Stimulated activated CD4-positive, alpha-beta T cell treated with anti-CD3 and anti-CD28 coated beads, Interleukin-1b, Interleukin-23, amount 100 ng/mL, for 24 hours (primary cell): ENCODE measurements at places on chromosomes 7 and 10.

DNA sequence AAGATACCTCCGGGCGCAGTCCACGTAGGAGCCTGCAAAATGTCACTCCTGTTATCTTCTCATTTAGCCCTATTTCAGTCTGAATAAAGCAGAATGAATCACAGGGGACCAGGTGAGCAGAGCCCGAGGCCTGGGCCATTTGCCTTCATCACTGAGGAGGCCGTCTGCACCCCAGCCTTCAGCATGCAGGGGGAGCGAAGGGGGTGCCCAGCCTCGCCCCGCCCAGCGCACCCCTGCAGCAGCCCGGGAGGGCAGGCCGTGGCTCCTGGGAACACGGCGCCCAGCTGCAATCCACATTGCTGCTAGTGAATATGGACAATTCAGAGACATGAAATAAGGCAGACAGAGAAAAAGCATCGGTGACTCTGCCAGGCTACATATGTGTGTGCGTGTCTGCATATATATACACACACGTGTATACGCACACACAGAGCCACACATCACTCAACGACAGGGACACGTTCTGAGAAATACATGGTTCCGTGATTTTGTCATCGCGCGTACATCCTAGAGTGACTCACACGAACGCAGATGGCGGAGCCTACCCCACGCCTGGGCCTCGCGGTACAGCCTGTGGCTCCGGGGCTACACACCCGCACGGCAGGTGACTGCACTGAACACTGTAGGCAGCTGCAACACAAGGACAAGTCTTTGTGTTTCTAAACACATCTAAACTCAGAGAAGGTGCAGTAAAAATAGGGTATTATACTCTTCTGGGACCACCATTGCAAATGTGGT is 15.2 kb upstream of the ELFN1 start:
- DNase-seq, result no peak

- no peak for DNase-seq
These were observed 196.1 kb upstream of the PRSS1 start for GRCh38 chr7:142553216-142553615.

DNA sequence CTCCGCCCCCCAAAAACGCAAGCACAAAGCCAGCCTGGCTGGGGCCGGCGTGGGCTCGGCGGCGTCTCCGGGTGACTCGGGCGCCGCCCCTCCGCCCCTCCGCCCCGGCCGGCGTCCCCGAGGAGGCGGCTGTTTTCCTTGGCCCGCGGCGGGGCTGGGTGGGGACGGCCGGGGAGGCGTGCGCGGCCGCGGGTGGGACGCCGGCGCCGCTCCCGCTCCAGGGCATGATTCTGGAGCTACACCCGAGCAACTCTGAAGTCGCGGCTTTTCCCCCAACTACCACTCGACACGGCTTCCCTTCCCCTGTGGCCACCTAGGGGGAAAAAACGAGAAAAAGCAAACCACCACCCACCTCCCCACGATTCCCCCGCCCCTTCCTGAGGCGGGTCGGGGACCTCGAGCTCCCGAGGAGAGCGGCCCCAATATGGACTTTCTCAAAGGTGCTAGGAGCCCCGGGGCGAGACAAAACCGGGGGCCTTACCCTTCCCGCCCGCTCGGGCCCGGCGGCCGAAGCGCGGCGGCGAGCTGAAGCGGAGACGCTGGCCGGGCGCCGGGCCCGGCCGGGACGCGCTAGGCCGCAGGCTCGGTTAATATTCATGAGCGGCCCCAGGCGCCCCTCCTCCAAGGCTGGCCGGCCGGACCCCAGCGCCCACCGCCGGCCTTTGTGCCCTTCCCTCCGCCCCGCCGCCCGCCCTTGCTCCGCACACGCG is 856 bp downstream of the ARHGAP21 start:
- no peak for DNase-seq

DNA sequence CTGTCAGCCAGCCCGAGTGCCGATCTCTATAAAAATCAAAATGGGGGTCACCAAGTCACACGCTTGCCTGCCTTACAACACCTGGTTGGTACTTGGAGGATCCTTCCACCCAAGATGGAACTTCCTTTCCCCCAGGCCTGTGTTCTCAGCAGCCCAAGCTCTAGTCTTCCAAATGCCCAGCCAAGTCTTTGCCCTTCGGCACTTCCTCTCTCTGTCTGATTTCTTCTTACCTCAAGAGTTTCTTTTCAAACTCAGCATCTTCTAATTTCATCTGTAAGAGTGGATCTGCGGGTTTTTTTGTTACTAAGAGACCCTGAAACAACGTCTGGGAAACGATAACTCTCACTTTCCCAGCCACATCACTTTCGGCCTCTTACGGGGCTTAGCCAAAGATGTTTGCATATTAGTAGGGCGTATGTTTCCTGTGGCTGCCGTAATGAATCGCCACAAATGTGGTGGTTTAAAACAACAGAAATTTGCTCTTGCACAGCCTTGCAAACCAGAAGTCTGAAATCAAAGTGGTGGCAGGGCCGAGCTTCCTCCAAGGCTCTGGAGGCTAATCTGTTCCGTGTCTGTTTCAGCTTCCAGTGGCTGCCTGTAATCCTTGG is 219.9 kb downstream of the TCF7L2 start:
- DNase-seq, result peak; percentile 1

DNA sequence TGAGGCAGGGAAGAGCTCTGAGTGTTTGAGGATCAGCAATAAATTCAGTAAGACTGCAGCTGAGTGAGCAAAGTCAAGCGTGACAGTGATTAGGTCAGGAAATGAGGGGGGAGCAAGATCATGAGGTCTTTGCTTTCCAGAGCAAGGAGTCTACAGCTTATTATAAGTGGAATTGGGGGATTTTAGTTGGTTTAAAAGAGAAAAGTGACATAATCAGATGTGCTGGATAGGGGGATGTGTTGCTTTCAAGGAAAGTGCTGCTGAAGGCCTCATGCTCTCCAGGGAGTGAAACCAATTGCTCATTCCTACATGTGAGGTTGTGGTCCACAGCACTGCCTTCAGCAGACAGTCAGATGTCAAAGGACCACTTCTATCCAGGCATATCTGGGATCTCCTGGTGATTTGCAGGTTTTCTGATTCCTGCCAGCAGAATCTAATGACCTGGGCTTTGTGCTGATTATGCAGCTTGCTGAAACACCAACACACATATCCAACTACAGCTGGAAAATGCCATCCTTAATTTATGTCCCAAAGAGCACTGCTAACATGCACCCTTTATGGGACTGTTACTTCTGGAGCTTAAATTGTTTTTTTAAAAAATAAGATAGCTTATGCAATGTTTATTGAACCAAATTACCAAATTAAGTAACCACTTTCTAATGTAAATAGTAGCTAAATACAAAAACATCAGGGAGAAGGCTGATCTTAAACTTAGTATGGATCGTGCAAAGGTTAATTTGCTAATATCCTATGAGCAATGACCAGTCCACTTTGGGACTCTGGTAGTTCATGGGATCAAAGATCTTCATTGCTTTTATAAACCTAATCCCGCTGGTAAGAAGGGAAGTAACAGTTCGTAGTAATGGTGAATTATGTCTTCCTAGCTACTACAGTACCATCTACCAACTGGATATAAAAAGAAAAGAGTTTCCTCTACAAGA is 607.6 kb downstream of the KCNMA1 start:
- DNase-seq, result no peak

DNA sequence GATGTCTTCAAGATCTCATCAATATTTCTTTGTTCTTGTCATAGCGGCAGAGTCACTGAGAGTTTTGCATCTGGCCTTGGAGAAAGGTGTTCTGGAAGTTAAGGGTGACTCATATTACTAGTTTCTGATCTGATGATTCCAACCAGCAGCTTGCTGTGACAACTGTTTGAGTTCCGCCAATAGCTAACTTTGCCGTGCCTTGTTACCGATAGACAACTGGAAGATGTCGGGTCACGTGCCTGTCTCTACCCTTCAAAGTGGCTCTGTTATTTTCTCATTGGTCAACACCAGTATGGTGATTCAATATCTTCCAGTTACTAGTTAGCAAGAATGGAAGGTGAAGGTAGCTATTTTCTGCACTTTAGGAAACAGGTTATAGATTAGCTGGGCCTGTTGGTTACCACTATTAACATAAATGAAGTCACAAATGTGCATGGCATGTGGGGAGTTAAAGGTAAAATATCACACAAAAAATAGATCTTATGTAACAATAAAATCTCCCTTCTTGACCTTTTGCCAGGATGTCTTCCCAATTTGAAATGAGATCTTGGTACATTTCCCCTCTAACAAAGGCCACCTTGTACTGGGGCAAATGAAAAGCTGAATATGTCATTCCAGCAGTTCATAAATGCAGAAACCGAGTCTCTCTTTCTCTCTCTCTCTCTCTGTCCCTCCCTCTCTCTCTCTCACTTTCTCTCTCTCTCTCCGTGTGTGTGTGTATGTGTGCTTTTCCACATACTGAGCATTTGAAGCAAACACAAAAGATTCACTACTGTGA is 2.6 kb upstream of the MGAM2 start:
- DNase-seq, result no peak

GRCh38 chr10:110834629-110835301 is 37.0 kb upstream of the PDCD4 start:
- DNase-seq, result no peak

DNA sequence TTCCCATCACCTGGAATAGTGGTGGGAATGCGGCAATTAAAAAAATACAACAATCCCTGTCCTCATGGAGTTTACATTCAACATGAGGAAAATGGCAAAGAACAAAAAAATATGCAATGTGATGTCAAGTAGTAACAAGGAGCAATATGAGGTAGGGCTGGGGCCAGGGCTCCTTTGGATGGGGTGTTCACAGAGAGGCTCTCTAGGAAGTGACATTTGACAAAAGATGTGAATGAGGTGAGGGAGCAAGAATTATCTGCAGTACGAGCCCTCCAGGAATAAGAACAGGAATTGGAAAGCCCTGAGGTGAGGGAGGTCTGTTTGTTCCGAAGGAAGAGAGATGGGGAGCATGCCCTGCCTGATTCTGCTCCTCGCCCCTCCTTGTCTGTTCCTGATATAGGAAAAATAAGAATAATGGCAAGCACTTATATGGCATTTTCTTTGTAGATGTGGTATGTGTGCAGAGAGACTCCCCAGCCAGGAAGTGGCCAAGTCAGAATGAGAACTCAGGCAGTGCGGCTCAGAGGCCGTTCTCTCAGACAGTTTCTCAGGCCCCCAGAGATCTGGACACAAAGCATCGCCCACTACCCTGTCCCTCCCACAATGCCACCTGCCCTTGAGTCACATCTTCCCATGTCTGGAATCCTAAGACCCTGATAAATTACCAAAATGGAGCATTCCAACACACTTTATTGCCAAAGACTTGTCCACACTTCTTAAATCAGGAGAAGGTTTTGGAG is 105.6 kb downstream of the APBB1IP start:
- DNase-seq, result no peak

- no peak for DNase-seq
These were observed 27.1 kb downstream of the INPP5A start for GRCh38 chr10:132564690-132565089.

DNA sequence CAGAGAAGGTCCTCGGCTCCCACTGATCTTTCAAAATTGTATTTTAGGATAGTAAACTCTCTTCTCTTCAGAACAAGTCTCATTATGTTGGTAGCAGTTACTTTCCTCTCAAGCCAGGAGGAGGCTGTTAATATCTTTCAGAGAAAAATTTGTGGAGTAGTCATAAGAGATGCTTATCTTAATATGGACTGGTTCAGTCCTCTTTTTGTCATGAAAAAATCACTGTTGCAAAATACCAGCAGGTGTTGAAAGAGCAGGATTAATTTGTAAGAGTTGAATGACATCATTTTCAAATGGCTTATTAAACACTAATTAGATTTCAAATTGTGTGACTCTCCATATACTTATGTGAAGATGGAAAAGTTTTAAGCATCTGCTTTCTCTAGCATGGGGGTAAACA is 662.5 kb downstream of the POM121L12 start:
- DNase-seq, result no peak

DNA sequence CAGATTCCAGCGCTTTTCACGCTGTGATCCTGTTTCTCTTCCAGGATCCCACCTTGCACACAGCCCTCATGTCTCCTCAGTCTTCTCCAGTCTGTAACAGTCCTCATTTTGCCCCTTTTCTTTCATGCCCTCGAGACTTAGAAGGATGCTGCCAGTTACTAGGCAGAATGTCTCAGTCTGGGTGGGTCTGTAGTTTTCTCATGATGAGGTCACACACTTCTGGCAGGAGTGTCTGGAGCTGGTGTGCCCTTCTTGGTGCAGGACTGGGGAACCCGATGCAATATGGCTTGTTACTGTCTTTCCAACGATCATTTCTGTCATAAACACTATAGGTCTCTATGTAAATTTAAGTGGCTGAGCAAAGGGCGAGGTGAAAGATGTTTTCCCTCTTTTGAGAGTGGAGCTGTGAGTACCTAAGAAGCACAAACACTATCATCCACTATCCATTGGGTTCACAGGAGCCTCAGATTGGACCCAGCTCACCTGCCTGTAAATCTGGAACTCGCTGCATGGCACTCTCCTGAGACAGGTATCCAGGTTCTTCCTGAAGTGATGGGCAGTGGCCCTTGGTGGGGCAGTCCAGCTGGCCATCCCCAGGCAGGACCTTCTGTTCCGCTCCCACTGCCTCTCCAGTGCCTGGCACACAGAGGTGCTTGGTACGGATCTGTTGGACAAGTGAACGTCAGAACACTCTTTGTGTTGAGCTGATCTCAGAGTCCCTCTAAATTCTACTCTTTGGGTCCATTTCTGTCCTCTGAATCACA is 64.3 kb upstream of the ZNF32 start:
- no peak for DNase-seq

- DNase-seq, result no peak
These were observed 37.7 kb upstream of the ITPRID1 start for GRCh38 chr7:31476073-31476745.

DNA sequence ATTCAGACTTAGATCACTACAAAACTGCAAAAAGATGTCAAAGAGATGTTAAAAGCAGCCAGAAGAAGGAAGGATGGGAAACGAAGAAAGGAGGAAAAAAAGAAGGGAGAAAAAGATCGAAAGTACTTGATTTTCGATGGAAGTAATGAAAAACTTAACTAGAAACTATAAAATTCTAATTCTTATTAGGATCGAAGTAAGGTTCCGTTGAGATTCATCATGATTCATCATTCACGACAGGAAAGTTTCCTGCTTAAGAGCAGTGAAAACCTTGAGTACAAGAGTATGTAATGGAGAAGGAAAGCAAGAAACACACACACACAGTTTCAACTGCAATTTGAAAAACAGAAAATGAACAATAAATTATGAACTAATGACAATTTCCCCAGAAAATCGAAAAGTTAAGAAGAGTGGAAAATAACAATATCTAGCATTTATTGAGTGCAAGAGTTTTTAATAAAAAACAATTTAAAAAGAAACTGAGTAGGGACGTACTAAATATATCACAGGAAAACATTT is 1.1 kb upstream of the ING3 start:
- no peak for DNase-seq

DNA sequence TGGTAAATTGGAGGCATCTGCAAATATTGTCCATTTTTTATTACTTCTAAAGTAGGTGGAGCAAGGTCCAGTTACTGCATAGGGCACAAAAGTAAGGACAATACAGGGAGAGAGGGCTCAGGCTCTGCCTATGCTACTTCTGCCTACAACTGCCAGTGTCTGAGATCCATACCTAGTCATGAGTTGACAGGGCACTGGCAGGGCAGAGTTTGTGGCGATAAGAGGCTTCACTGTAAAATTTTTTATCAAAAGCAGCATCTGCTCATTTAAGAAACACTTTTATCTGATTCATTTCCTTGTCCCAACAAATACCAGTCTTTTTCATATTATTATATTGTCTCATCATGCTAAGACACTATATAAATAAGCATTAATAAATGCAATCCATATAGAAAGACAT is 178.0 kb downstream of the LRRN3 start:
- no peak for DNase-seq
